ENCODE measurements at places on chromosomes 13 and 19. TPM values are rescaled to one million over a fixed set of nuclear protein-coding genes. Genes with fewer than 3 reads are reported as not detected.

DNA sequence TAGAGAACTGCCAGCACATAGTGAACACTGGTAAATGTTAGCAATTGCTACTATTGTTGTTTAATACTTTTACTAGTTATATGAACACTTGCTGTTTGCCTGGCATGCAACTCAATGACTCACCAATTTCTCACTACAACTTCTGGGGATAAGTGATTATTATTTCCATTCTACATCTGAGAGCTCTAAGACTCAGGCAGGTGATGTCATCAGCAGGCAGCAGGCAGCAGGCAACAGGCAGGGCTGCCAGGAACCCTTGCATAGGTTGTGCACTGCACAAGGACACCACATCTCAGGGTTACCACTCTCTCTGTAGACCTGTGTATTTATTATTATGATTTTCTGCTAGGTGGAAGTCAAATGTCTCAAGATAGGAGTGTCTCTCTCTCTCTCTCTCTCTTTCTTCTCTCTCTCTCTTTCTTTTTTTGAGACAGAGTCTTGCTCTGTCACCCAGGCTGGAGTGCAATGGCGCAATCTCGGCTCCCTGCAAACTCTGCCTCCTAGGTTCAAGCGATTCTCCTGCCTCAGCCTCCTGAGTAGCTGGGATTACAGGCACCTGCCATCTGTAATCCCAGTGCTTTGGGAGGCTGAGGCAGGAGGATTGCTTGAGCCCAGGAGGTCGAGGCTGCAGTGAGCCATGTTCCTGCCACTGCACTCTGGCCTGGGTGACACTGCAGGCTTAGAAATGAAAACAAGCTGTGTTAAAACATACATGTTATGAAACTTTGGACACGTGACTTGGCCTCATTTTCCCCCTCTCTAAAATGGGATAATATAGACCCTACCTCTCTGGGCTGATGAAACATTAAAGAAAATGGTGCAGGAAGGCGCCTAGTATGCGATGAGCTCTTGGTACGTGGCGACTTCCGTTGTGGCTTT is 22.7 kb downstream of the HPN start:
- no peak overlapping the region for H3K4me3 ChIP-seq
- H3K27me3 ChIP-seq, result peaks cover 10% of the 10 kb centered on the region
- peaks cover 5% of the 10 kb centered on the region for H3K4me1 ChIP-seq
- no peaks in the 10 kb centered on the region for H3K36me3 ChIP-seq
- H3K27ac ChIP-seq, result no peak overlapping the region

DNA sequence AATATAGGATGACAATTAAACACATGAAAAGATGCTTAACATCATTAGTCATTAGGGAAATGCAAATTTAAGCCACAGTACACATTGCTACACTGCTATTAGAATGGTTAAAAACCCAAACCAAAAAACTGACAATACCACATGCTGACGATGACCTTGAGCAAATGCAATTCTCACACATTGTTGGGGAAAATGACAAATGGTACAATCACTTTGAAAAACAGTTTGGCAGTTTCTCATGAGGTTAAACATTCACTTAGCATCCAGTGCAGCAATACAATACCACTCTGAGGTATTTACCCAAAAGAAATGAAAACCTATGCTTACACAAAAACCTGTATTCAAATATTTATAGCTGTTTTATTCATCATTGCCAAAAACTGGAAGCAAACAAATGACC is 11.3 kb downstream of the FLT3 start:
- peaks cover 16% of the 10 kb centered on the region for H3K27me3 ChIP-seq
- H3K4me1 ChIP-seq, result no peaks in the 10 kb centered on the region
- no peaks in the 10 kb centered on the region for H3K36me3 ChIP-seq
- DNase-seq, result no peak
- no peak overlapping the region for H3K4me3 ChIP-seq

DNA sequence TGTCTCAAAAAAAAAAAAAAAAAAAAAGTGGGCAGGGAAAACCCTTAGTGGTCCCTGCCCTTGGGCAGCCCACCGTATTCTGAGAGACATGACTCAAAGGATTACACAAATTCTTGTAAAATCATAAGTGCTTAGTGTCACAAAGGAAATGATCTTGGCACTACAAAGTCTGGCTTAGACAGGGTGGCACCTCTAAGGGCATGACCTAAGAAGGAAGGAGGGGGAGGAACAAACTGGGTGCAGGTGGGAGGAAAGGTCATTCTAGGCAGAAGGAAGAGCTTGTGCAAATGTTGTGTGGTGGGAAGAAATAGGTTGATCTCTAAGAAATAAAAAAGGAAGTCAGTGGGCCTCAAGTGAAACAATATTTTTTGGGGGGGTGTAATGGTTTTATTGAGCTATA is 10.4 kb downstream of the PNPLA6 start:
- no peaks in the 10 kb centered on the region for H3K27me3 ChIP-seq
- peak overlapping the region; percentile 76 for H3K27ac ChIP-seq
- H3K36me3 ChIP-seq, result peaks cover 26% of the 10 kb centered on the region
- peaks cover 32% of the 10 kb centered on the region for H3K4me1 ChIP-seq
- peak overlapping the region; percentile 63 for H3K4me3 ChIP-seq
- DNase-seq, result no peak

- peaks cover 15% of the 10 kb centered on the region for H3K36me3 ChIP-seq
- DNase-seq, result peak; percentile 47
- H3K27me3 ChIP-seq, result peaks cover 18% of the 10 kb centered on the region
- peak overlapping the region; percentile 98 for H3K4me3 ChIP-seq
- peak overlapping the region; percentile 100 for H3K27ac ChIP-seq
- peaks cover 31% of the 10 kb centered on the region for H3K4me1 ChIP-seq
These were observed 694 bp downstream of the CLN5 start for GRCh38 chr13:76992548-76993001.

GRCh38 chr19:55014714-55015113 is 23.4 kb downstream of the GP6 start:
- no peaks in the 10 kb centered on the region for H3K27me3 ChIP-seq
- DNase-seq, result no peak
- H3K36me3 ChIP-seq, result peaks cover 60% of the 10 kb centered on the region
- peak overlapping the region; percentile 13 for H3K27ac ChIP-seq
- peak overlapping the region; percentile 47 for H3K4me3 ChIP-seq

PSG11 gene
- not detected for total RNA-seq

DNA sequence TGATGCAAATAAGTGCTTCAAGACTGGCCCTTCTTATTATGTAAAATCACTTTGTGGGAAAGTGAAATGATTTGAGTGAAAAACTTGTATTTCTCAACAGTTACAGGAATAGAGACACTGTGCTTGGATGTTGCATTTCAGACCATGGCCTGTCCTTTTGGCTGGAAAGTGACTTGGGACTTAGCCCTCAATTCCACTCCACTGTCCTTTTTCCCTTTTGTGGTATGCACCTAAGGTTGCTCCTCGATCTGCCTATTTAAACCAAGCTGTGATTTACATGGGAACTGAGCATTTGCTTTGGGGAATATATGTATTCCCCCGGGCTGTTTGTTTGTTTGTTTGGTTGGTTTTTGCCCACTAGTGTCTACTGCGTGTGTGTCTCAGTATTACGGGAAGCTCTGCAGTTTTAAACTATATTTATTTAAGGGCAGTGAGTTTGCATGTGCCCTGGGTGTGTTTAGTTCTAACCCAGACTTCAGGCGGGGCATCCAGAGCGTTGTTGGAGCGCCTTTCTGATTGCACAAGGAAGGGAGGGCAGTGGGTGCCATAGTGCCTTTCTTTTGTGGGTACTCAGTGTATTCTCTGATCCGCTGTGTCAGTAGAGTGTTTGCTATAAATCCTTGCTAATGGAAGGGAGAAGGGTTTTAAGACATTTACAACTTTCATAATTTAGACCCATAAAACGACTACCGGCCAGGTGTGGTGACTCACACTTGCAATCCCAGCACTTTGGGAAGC is 18.2 kb upstream of the RNF113B start:
- H3K36me3 ChIP-seq, result no peaks in the 10 kb centered on the region
- no peak overlapping the region for H3K4me3 ChIP-seq
- no peak overlapping the region for H3K27ac ChIP-seq
- peaks cover 7% of the 10 kb centered on the region for H3K27me3 ChIP-seq
- no peak for DNase-seq

DNA sequence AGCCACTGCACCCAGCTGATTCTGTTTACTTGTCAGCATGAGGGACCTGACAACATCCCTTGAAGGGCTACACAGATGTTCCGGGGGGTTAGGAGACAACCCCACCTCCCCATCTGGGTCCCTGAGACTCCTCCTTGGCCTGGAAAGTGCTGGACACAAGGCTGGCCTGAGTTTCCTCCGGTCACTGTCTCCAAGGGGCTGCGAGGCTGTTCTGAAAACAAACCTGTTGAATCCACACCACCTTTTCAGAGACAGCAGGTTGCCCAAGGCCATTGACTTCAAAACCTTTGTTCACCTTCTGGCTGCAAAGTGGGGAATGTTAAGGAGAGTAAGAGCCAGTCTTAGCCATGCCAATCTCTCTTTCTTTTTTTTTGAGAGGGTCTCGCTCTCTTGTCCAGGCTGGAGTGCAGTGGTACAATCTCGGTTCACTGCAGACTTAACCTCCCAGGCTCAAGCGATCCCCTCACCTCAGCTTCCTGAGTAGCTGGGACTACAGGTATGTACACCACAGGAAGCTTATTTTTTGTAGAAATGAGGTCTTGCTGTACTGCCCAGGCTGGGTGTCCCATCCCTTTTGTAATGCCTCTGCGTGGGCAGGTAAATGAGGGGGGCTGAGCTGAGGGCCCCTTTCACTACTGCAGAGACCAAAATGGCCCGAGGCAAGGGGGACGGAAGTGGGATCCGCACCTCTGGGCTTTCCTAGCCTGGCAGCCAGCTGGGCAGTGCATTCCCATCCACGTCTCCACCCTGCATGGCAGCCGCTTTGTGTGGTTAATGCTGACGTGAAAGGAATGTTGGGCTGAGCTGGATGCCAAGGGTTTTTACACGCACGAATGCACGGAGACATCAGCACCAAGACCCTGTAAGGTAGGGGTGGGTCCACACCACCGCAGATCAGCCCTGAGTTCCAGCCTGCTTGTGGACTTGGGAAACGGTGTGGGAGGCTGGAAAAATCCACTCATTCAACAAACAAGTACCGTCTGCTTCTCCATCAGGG is 1.9 kb upstream of the ZNF628 start:
- peaks cover 13% of the 10 kb centered on the region for H3K4me1 ChIP-seq
- no peak overlapping the region for H3K4me3 ChIP-seq
- no peak overlapping the region for H3K27ac ChIP-seq
- no peaks in the 10 kb centered on the region for H3K27me3 ChIP-seq

RNF113B gene
- total RNA-seq, result not detected

GRCh38 chr19:34808566-34808965 is 35.6 kb upstream of the ZNF599 start:
- H3K36me3 ChIP-seq, result no peaks in the 10 kb centered on the region
- DNase-seq, result no peak
- H3K4me1 ChIP-seq, result peaks cover 6% of the 10 kb centered on the region
- no peak overlapping the region for H3K4me3 ChIP-seq
- no peak overlapping the region for H3K27ac ChIP-seq
- no peaks in the 10 kb centered on the region for H3K27me3 ChIP-seq

GRCh38 chr13:95115525-95115924 is 185.7 kb downstream of the ABCC4 start:
- H3K27me3 ChIP-seq, result no peaks in the 10 kb centered on the region
- no peak overlapping the region for H3K4me3 ChIP-seq
- no peak overlapping the region for H3K27ac ChIP-seq
- no peaks in the 10 kb centered on the region for H3K4me1 ChIP-seq

DNA sequence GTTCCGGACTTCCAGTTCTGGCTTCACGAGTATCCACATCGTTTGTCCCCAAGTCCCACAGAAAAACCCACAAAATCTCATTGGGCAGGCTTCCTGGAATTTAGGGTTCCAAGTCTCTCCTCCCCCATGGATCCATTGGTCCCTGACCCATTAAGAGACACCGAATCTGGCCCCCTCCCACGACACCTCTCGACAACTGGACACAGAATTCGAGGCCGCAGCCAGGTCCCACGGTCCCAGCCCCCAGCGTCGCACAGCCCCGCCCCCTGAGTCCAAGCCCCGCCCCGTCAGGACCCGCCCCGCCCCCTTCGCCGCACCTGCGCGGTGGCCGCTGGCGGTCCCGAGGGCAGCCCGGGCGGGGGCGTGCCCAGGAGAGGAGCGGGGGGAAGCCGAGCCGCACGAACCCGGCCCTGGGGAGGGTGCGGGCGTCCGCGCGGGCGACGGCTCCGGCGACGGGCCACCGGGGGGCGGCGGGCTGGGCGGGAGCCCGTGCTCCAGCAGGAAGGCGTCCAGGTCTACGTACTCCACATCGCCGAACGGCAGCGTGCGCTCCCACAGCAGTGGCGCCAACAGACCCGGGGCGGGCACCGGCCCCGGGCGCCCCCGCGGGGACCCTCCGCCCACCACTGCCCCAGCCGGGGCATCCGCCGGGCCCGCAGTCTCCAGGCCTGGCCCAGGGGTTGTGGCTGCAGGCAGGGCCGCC is 1.8 kb downstream of the DBP start:
- peak overlapping the region; percentile 92 for H3K4me3 ChIP-seq
- H3K4me1 ChIP-seq, result peaks cover 37% of the 10 kb centered on the region
- peaks cover 7% of the 10 kb centered on the region for H3K36me3 ChIP-seq
- peak overlapping the region; percentile 99 for H3K27ac ChIP-seq

- DNase-seq, result no peak
- H3K4me3 ChIP-seq, result no peak overlapping the region
- H3K27me3 ChIP-seq, result no peaks in the 10 kb centered on the region
- H3K4me1 ChIP-seq, result peaks cover 17% of the 10 kb centered on the region
These were observed 52.5 kb downstream of the CRYL1 start for GRCh38 chr13:20473139-20473538.

- peaks cover 5% of the 10 kb centered on the region for H3K27me3 ChIP-seq
- no peak overlapping the region for H3K27ac ChIP-seq
- no peak for DNase-seq
- H3K4me1 ChIP-seq, result peaks cover 22% of the 10 kb centered on the region
These were observed 46.3 kb downstream of the C13orf42 start for GRCh38 chr13:51064753-51065152.

SHISA2 gene
- 0.94 TPM for total RNA-seq

CYSLTR2 gene
- total RNA-seq, result 5.3 TPM

FXYD1 gene
- not detected for total RNA-seq

CYP2A7 gene
- total RNA-seq, result not detected

CBY2 gene
- total RNA-seq, result not detected

DNA sequence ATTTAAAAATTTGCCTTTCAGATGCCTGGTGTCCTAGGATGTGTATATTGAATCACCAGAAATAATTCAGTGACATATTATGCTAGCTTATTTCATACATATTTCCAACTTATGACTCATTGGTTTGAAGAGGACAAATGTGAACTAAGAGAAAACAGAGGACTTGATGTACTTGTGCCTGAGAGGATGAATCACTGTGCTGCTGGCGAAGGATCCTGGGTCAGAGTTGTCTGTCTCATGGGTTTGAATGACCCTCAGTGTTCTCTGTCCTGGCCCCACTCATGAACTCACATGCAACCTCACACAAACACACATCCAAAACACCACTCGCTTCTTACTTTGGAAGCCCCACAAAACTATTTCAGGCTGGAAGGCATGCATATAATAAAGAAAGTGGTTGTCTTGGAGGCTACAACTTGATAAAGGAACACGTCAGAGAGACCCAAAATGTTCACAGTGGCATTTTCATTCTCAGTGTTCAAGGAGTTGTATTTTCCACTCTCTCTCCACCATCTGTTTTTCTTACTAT is 129.0 kb upstream of the SPRY2 start:
- no peaks in the 10 kb centered on the region for H3K27me3 ChIP-seq
- no peak overlapping the region for H3K27ac ChIP-seq
- DNase-seq, result no peak
- no peaks in the 10 kb centered on the region for H3K4me1 ChIP-seq
